Right cardiac atrium (tissue), 5 donors: ENCODE measurements at places on chromosomes 6 and 20. TPM values are rescaled to one million over a fixed set of nuclear protein-coding genes. Genes with fewer than 3 reads are reported as not detected.

- DNase-seq = no peak
Observed at GRCh38 chr6:11769811-11770545, 8.6 kb downstream of the ADTRP start.

DNA sequence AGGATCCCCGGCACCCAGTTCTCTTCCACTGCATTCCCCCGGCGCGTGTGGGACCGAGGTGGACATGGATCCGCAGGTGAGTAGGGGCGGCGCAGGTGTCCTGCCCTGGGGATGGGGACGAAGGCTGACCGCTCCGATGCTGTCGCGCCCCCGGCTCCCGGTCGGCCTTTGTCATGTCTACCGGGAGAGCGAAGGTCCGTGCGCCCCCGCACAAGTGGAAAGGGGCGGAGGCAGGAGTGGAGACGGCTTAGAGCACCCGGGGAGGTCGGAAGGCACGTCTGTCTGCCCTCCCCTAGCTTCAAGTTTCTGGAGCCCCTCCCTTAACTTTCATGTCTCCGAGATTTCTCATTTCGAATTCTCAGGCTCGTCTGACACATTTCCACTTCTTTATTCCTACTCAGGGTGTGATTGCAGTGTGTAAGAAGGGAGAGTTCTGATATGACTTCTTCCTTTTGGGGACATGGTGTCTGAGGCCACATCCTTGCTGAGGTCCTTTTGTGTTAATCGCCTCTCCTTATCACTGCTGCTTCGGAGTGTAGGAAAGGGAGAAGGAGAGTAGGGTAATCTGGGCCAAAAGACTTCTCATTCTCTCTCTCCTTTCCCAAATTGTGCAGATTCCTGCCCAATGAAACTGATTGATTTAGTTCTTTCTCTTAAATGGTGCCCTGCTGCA lies 435 bp downstream of the KIFC1 start:
- no peak for DNase-seq

DNA sequence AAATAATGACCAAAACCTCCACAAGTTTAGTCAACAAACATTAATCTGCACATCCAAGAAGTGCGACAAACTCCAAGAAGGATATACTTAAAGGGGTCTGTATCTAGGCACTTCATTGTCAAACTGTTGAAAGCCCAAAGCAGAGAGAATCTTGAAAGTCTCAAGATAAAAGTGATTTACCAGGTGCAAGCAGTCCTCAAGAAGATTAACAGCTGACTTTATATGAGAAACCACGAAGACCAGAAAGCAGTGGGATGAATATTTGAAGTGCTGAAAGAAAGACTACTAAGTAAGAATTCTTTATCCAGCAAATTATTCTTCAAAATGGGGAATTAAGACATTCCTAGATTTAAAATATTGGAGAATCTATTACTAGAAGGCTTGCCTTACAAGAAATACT lies 58.4 kb upstream of the BLCAP start:
- no peak for DNase-seq

GRCh38 chr6:56297022-56297989 lies 49.9 kb upstream of the COL21A1 start:
- no peak for DNase-seq

GRCh38 chr6:99822741-99823512 lies 171.1 kb downstream of the MCHR2 start:
- no peak for DNase-seq

GRCh38 chr6:16130932-16131387 lies 2.1 kb downstream of the MYLIP start:
- no peak for DNase-seq

- peak; percentile 62 for DNase-seq
Observed at GRCh38 chr6:167093922-167094432, 28.9 kb upstream of the CCR6 start.

DNA sequence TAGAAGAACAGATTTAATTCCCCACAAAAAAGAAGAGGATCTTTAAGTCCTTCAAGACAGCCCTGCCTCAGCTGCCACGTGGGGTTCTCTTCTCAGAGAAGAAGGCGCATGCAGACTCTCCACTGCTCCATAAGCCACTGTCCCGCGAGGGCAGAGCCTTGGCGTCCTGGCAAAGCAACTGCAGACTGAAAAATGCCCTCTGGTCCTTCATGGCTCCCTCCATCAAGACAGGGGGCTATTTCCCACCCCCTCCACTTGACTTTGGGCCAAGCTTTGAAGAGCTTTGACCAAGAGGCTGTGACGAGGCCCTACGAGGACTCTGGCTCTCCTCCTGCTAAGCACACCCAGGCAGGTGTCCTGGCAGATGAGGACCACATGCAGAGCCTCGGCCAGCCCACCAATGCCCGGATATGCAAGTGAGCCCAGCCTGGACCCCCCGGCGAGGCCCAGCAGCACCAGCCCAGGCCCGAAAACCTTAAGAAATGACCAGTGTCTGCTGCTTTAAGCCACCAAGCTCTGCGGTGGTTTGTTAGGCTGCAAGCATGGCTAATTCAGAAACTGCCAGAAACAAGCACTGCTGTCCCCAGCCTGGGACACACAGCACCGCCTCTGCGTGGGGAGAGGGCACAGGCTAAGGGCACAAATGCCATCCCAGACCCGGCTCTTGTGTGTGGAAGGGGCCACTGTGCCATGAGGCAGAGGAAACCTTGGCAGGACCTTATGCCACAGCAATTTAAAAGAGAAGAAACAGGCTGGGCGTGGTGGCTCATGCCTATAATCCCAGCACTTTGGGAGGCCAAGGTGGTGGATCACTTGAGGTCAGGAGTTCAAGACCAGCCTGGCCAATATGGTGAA lies 16.1 kb downstream of the GMEB2 start:
- DNase-seq = no peak

GRCh38 chr6:122610690-122611455 lies 668 bp downstream of the PKIB start:
- peak; percentile 60 for DNase-seq

DNA sequence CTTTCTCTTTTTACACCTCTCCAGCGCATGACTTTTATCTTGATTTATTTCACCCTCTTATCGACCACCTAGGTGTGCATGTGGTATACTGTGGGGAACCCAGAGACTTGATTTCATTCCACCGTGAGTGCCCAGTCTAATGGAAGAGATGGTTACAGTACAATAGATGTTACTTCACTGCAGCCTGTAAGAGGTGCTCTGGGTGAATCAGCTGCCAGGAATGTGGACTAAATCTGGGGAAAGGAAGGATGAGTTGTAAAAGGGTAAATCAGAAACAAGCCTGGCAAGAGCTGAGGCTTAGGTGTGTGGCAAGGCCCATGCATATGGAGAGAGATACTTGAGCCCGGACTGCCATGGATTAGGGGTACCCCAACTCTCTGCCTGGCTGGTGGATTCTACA lies 7.4 kb downstream of the STK35 start:
- no peak for DNase-seq

DNA sequence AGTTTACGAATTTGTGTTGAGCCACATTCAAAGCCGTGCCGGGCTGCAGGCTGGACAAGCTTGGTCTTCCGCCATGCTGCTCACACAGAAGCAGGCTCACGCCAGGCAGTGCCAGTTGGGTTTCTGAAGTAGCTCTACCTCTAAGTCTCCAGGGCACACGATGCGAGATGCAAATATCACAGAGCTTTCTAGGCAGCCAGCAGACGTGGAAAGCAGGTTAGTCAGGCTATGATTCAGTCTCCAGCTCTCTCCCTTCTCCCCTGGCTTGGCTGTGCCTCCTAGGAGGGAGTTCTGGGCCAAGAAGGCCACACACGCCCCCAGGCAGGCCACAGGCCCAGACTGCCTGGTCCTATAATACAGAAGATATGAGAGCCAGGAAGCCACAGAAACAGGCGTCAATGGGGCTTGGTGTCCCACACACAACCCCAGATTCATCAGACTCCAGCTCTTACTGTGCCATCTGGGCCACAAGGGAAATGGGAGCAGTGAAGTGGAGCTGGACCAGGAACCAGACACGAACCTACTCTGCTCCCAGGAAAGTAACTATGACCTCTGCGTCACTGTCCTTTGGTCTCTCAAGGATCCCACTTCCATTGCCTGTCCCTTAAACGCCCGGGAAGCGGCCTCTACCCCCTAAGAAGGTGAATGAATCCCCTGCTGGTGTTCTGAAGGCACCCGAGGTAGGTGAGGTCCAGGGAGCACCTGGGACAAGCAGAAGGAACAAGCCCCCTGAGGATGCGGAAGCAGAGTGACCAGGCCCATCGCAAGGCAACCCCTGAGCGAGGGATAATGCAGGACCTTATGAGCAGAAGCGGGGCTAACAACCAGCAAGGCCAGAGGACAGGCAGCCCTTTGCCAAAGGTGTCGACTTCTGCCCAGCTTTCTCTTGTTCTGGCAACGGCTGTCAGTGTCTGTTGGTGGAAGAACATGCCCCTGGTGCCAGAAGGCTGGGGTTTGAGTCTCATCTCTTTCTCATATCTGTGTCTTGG lies 61.2 kb downstream of the GFOD1 start:
- peak; percentile 67 for DNase-seq

DNA sequence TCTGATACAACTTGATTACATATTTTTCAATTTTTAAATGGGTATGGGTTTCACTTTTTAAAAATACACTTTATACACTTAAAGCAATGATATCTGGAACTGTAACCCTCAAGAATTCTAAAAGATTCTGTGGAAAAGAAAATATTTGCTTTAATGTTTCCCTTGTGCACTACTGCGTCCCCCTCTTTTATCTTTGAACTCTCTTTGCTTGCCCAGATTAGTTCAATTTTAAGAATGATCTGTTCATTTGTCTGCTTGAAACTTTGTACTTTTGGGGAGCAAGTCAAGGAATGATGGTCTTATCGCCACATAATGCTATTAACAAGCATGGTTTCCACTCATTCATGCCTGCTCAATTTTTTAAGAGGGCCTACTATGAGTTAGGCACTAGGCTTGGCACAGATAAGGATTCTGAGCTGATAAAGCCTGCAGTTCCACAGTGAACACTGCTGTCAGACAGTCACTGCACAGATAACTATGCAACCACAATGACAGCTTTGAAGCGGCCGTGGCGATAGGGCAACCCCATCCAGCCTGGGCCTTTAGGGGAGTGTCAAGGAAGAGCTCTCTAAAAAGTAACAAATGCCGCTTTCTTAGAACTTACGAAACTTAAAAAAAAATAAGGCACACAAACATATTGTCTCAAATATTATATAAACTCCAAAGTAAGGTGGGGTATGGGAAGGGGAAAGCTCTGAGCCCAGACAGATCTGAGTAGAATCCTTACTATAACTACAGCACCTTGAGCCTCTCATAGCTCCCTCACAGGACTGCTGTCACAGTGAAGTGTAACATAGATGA lies 29.7 kb downstream of the FYN start:
- DNase-seq = peak; percentile 63

- no peak for DNase-seq
Observed at GRCh38 chr6:56652994-56653393, 10.3 kb upstream of the DST start.

- DNase-seq = no peak
Observed at GRCh38 chr6:149202952-149203351, 114.6 kb upstream of the TAB2 start.

- no peak for DNase-seq
Observed at GRCh38 chr6:95848717-95849116, 167.1 kb upstream of the FUT9 start.

GRCh38 chr6:6730831-6731230 lies 142.3 kb downstream of the LY86 start:
- DNase-seq = peak; percentile 53

RAE1 gene
- total RNA-seq = 14.5 TPM

NOTCH4 gene
- 14.4 TPM for total RNA-seq

BNIP5 gene
- 0.06 TPM for total RNA-seq

PRKN gene
- 24.9 TPM for total RNA-seq

MTFR2 gene
- total RNA-seq = 0.71 TPM

PSORS1C1 gene
- total RNA-seq = 1.4 TPM

DDX43 gene
- total RNA-seq = 0.40 TPM

SOBP gene
- total RNA-seq = 19.3 TPM

FAM184A gene
- 3.8 TPM for total RNA-seq

SLC22A2 gene
- not detected for total RNA-seq
